ENCODE measurements at places on chromosomes 2 and 18.

GRCh38 chr2:40101131-40101575, 322.1 kb upstream of the THUMPD2 start:
- DNase-seq, result no peak

DNA sequence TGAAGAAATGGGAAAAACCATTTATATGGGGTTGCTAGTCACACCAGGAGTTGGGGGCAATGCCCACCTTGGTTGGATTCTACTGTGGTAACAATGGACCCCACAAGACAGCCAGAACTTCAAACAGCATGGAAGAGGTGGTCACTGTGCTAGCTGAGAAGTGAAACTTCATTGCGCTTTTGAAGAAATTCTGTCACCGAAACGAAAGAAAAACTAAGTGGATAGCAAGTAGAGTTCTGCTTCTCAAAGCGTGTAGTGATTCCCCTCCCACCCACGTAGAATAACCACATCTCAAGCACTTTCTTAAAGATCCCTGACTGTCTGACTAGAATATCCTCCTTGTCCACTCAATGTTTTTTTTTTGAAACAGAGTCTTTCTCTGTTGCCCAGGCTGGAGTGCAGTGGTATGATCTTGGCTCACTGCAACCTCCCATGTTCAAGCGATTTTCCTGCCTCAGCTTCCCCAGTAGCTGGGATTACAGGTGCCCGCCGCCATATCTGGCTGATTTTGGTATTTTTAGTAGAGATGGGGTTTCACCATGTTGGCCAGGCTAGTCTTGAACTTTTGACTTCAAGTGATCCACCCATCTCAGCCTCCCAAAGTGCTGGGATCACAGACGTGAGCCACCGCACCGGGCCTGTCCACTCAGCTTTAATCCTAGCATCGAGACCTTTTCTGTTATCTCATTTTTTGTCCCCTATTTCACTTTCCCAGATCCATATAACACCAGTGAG, 30.1 kb upstream of the CCL20 start:
- peak; percentile 34 for DNase-seq

DNA sequence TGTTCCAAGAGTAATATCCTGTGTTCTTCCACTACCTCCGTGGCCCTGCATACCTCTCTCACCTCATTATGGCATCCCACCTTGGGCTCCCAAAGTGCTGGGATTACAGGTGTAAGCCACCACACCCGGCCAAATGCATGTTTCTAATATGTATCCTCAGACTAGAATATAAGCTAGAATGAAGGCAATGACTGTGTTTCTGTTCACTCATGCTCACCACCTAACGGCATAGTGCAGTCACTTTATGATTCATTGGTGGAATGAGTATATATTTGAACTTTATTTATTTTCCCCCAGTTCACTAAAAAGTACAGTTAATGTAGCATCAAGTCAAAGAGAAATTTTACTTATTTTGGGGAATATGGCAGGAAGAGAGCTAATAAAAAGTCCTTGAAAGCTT, 11.3 kb downstream of the PIGN start:
- DNase-seq, result no peak

DNA sequence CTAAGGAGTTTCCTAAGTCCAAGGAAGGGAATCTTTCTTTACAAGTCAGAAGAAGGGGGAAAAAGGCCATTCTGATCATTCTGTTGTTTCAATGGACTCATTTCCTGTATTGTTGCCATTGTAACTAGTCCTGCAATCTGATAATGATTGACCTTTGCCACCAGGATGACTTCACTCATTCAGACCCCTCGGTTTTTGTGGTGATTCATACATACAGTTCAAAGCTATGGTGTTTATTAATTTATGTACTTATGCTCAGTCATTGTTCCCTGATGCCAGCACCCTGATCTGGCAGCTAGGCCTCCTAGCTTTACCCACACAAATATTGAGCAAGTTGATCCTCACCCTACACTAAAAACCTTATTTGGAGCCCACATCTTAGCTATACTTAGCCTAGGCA, 57.6 kb upstream of the ZNF519 start:
- DNase-seq, result no peak

DNA sequence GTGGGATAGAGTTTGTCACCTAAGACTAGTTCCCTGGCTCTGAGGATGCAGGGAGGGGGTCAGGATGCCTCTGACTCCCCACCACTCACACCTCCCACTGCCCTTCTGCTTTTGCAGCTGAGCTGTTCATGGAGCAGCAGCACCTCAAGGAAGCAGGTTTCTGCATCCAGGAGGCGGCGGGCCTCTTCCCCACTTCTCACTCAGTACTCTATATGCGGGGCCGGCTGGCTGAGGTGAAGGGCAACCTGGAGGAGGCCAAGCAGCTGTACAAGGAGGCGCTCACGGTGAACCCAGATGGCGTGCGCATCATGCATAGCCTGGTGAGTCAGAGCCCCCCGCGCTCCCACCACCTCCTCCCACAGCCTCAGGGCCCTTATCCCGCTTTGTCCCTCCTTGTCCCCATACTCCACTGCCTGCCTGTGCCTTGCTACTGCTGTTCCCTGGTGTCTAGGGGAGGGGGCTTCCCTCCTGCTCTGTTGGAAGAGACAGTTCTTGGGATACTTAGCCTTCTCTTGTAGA, 94.4 kb downstream of the STPG4 start:
- DNase-seq, result no peak

DNA sequence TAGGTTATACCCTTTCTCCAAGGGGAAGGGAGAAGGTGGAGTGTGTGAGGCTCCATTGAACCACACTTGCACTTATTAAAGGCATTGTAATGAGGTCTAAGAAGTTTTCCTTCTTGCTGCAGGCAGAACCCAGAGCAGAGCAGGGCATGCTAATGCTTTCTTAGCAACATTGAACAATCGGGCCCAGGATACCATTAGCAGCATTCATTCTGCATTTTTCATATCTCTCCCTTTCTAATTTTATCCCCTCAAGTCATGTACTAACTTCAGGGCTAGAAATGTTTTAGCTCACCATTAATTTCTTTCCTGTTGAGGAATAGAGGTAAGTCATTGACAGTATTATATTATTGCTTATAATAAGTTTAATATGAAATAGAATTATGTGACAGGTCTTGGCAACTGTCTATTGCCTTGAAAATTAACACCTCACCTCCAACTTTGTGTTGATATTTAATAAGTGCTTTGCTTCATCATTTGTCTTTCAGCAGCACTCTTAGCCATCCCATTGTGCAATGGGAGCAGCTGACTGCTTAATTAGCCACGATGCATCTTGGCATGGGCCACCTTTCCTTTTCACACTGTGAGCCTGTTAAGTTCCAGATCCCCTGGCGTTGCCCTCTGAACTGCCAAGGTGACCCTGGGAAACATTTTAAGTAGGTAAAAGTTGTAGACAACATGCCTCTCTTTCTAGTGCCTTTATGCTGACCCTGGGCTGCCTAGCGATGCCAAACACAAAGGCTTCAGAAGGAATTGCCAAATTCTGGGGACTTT, 300.8 kb upstream of the MEX3C start:
- no peak for DNase-seq

DNA sequence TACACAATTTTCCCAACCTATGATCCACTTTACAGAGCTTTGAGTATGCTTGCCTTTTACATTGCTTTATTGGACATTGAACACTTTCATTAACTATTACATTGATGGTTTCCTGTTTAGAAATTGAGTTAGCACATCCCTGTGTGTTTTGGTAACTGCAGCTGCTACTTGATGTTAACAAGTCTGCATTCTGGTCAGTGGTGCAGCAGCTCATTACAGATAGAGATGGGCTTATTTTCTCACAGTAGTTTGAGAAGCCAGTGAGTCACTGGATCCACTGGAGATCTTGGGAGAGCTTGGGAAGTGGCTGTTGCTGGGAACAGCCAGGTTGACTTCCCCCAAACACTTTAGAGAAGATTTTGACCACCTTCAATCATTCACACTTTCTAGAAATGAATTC, 150.5 kb downstream of the ARHGAP15 start:
- DNase-seq, result no peak

DNA sequence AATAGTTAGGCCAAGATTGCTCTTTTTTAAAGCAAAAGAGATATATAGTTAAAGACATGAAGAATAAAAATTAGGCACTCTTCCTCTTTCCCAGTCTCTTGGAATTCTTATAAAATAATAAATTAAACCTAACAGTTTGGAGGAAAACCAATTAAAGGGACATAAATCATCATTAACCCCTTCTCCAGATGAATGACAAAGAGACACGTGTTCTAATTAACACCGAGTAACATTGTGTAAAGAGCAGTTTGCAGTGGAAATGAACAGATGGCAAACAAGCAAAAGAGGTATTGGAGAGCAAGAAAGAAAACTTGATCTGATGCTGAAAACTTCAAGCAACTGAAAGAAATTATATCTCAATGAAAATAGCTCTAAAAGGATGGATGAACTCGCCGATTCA, 48.4 kb downstream of the BCL2 start:
- no peak for DNase-seq

- DNase-seq, result no peak
Observed at GRCh38 chr2:83112858-83113257, 1346.2 kb downstream of the SUCLG1 start.

GRCh38 chr2:128040166-128040771, 12.4 kb upstream of the SAP130 start:
- no peak for DNase-seq

DNA sequence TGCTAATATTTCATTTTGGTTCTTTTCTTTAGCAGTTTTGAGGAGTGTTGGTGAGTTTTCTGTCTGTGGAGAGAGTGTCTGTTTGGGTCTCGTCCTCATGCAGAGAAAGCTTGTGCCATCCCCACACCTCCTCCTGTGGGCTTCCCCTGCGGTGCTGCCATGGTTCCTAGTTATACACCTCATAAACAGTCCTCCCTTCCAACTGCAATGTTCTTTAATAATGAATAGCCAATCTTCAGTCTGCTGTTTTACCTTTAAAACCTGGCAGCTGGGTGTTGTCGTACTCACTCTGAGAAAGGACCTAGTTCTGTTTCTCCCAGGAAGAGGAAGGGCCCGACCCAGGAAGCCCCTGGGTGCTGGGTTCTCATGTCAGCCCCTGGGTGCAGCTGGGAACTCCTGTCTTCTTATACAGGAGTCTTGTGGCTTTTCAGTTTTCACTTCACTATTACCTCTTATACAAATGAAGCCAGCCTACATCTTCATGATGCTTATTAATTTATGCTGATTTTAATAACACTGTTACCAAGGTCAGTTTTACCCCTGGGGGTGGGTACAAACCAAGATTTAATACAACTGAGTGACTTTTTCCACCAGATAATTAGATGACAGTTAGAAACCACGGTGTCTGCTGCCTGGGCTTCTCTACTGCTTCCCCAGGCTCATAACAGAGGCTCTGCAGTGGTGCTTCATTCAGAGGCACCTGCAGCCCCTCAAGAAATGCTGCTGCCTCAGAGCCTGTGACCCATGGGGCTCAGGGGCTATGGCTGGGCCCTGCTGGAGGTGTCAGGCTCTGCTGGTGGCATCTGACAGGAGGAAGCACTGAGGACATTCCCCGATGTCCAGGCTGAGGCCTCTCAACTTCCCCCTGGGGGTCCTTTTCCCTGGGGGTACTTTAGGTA, 59.1 kb downstream of the COA5 start:
- DNase-seq, result no peak
